Heart right ventricle (tissue), 16 donors: ENCODE measurements at places on chromosomes 1 and 21. TPM values are rescaled to one million over a fixed set of nuclear protein-coding genes. Genes with fewer than 3 reads are reported as not detected.

Gene ATP6V1G3
- total RNA-seq: not detected

Gene TCHHL1
- total RNA-seq: not detected

Gene IGSF5
- total RNA-seq: 4.9 TPM

Gene SSX2IP
- 12.2 TPM for total RNA-seq

Gene OR2L2
- not detected for total RNA-seq

Gene PLA2G2C
- not detected for total RNA-seq

Gene PIK3CD
- 2.5 TPM for total RNA-seq

Gene CFHR5
- not detected for total RNA-seq

Gene IL23R
- total RNA-seq: not detected

Gene TMCC2
- total RNA-seq: 1.3 TPM

Gene SELENBP1
- 32.3 TPM for total RNA-seq

Gene UMODL1
- not detected for total RNA-seq

Gene SYDE2
- total RNA-seq: 20.4 TPM

Gene ITLN2
- not detected for total RNA-seq

Gene FTCD
- 1.2 TPM for total RNA-seq

Gene PTPN22
- total RNA-seq: 0.57 TPM
